GF-D8 (cell line): ENCODE measurements at places on chromosomes 7 and 10.
A peak's percentile ranks its signal among the peaks of the same experiment; 100 is the strongest.

- DNase-seq = no peak
These were observed at the start of gene AEBP1 for GRCh38 chr7:44103923-44104859. TSS of gene AEBP1 (plus strand) at chr7:44104345. CDS start at chr7:44104666, 321 bp downstream.

GRCh38 chr10:102435529-102436233 lies 3.3 kb upstream of the CUEDC2 start:
- peak; percentile 81 for DNase-seq

DNA sequence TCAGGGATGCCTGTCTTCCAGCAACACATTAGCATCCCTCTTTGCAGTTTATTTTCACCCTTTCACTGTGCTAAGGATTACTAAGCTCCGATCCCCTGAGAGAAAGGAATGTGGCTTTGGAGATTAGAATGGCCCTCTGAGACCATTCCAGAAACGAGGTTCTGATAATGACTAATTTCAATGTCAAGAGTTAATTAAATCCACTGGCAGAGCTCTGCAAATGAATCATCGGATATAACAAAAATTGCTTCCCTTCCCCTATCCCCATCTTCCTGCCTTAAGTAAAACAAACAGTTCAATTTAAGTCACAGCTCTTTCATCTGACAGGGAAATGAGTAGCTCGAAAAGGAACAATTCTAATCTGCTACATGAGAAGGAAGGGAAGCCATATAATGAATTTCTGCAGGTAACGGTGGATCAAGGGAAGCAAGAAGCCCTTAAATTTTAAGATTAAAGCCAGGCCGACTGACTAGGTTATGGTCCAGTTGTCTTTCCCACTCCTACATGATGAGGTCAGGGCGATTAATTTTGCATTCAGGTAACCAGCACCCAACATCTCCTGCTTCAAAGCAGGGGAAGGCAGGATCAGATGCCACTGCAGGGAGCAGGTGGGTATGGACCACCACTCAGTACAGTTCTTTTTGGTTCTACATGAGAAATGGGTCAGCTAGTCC lies 50.5 kb downstream of the MALSU1 start:
- no peak for DNase-seq

GRCh38 chr7:114413761-114414155 lies 857 bp upstream of the FOXP2 start:
- no peak for DNase-seq

DNA sequence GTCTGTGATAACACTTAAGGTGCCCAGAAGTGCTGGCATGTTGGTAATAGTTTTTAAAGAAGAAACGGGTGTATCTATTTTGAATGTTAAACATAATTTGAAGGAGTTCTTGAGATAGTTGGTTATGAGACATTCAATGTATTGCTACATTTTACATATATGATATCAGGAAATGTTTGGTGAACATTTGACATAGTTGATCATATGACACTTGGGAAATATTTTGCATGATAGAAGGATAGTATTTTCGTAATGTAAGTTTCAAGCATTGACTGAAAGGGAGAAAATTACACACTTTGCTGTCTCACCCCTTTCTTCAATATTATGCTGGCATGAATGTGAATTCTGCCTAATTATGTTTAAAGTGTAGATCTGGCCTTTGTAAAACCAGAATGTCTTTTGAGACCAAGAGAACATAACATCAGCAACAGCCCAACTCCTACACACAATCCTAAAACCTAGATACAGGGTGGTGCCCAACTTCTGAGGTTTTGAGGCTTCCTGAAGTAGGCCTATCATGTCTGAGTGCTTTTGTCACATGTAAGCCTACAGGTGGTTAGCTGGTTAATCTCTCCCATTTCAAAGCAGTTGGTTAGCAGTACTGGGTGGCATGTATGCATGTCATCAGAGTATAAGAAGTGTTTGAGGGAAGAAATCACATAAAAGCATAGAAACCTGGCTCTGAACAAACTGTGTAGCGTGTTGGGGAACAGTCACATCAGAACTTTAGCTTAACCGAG lies 2.1 kb downstream of the ADD3 start:
- peak; percentile 7 for DNase-seq

DNA sequence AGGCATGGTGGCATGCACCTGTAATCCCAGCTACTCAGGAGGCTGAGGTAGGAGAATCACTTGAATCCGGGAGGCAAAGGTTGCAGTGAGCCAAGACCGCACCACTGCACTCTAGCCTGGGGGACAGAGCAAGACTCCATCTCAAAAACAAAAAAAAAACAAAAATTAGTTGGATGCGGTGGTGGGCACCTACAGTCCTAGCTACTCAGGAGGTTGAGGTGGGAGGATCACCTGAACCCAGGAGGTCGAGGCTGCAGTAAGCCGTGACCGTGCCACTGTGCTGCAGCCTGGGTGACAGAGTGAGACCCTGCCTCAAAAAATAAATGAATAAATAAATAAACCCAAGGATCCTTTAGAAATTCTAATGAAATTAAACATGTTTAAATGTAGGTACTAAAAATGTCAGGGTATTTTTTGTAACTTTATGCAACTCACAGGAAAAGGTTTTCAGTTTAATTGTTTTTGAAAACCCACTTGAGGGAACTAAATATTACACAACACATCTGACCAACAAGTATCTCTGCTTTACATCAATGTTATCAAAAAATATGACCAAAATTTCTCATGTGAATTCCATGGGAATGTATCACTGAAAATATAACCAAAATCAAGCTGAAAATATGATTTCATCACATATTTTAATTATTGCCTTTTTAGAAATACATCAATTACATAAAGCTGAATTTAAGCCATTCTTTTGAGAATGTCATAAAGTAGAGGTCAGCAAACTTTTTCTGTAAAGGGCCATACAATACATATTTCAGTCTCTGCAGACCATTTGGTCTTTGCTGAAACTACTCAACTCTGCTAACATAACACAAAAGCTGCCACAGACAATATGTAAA lies 23.9 kb downstream of the UPF2 start:
- DNase-seq = peak; percentile 25

DNA sequence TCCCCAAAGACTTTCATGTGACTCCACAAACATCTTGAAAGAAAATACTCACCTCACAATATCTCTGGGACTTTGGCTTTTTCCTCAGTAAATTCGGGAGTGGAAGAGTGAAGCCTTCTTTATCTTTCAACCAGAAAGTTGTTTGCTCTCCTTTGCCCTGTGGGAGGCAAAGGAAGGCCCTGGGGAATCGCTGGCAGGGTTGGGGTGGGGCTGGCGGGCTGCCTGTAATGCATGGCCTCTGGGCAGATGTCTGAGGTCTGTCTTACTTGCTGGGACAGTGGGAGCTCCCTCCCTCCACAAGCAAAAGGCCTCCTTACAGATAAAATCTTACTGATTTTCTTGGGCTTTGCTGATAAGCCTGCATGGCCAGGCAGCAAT lies 24.9 kb downstream of the TECTB start:
- DNase-seq = no peak

DNA sequence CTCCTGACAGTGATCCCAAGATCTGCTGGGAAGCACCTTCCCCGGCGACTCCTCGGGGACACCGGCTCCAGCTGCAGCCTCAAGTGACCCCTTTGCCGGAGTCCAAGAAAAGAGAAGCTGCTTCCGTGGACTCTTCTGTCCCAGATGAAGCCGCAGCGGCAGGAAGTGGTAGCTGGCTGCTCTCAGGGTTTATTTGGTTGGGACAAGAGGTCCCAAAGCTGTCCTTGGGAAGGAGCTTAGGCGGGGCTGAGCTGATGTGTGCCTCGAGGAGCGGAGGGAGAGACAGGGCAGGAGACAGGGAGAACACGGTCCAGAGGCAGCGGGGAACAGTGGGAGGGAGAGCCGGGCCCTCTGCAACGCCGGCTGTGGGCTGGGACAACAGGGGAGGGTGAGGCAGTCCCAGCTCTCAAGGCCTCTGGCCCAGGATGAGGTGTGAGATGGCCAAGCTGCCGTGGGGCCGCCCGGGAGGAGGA lies 13.1 kb upstream of the FAM20C start:
- no peak for DNase-seq
